ENCODE measurements at places on chromosomes 13 and 19.
A peak's percentile ranks its signal among the peaks of the same experiment; 100 is the strongest.

DNA sequence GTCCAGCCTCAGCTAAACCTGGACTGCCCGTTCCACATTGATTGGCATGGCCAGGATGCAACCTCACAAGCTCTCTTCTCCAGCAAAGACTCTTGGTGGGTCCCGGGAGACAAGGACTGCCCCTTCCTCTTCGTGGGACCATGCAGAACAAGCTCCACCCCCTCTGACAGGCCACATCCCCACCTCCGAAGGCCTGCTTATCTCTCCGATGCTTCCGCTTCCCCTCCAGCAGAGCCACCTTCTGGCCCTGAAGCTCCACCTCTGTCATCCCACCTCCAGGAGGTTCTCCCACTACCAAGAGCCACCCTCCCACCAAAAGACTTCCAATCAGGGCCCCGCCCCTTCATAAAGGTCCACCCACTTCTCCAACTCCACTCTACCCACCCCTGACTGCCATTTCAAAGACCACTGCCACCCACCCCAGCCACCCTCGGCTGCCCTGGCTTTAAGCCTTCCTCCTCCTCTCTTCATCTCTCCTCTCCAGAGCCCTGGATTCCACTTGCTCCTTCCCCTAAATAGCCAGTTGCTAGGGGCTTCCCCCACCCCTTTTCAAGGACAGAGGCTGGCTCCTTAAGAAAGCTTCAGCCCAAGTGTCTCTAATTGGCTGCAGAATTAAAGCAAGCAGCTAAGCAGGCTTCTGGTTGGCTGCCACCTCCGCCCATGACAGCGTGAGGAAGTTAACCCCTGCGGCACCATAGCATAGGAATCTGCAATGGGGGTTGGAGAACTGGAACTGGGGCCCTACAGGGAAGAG lies 9.9 kb downstream of the LRFN1 start:
- DNase-seq = no peak

GRCh38 chr13:31011193-31011860 lies 78.9 kb downstream of the TEX26 start:
- no peak for DNase-seq

- DNase-seq = no peak
Measured at GRCh38 chr13:63175536-63175935, 1759.9 kb upstream of the PCDH20 start.

DNA sequence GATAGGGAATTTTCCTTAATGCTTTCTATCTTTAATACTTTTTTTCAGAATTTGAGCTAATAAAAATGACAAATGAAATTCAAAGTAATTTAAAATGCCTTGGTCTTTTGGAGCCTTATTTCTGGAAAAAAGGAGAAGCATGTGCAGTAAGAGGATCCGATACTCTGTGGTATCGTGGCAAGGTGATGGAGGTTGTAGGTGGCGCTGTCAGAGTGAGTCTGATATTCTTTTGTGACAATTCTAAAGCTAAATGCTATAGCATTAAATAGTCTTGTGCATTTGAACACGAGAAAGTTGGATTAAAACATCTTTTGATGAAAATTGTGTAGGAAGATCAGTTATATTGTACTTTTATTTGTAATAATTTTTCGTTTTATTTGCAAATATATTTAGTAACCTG lies 95.0 kb downstream of the RNF17 start:
- DNase-seq = no peak

DNA sequence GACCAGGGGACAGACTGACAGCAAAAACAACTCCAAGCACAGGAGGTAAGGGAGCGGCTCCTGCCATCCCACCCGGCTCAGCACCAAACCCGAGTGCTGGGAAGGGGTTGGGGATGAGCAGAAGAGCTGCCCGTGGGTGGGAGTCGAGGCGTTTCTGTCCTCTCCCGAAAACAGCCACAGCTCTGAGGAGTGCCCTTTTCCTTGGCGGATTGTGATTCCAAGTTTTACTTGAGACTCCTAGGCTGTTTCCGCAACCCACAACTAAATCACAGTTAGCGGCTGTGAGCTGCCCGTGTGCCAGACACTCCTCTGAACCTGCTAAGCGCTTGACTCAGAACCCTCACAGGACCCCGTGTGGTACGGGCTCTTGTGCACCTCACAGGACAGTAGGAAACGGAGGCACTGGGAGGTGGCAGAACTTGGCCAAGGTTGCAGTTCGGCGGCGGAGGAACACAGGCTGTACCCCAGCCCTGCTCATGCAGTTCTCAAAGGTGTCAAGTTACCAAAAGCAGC lies 21.4 kb downstream of the CFAP97D2 start:
- DNase-seq = no peak

DNA sequence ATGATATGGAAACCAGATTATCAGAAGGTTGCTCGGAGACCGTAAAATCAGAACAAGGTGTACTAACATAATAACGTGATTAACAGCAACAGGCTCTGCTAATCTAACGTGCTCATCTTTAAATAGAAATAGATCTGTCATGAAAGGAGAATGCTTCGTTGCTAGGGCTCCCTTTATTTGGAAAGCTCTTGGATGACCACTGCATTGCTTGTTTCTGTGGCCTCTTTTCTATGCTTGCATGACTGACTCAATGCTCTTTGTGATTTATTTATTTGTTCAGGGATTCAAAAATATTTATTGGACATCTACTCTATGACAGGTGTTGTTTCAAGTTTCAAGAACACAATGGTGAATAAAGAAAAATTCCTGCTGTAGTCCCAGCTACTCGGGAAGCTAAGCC lies 22.3 kb upstream of the ZDHHC20 start:
- no peak for DNase-seq

DNA sequence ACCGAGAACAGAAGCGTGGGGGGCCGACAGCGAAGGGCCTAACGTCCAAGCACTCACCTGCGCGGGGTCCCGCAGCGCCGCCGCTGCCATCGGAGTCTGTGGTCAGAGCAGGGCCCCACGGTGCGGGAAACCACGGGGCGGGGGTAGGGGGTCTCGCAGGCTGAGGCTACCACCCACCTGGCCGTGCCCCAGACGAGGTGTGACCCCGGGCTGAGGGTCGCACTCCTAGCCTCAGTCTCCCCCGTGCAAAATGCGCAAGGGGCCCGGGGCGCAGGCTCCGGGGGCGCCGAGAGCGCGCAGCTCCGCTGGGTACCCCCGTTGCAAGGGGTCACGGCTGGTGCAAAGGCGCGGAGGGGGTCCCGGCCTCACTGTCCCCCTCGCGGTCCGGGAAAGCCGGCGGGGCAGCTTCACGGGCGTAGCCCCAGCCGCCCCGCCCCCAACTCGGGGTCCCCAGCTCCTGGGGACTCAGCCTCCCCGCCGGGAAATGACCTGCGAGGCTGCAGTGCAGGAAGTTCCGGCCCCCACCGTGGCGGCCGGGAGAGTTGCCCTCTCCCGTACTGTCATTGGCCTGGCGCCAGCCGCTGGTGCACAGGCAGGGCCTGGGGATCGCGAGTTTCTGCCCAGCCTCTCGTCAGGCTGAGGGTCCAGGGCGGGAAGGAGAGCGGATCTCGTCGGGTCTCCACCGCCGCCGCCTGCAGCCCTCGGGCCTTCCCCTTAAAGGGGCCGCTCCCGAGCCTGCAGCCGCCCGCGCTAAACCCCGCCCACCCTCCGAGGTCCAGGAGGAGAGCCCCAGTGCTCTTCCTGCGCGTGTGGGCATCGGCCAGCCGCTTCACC lies at the start of gene ZNF792:
Gene ZNF792, minus strand, starts transcription at position 657 of the 834 bp plus-strand sequence. Its CDS starts 567 bp downstream, at position 90.
- DNase-seq = peak; percentile 20

DNA sequence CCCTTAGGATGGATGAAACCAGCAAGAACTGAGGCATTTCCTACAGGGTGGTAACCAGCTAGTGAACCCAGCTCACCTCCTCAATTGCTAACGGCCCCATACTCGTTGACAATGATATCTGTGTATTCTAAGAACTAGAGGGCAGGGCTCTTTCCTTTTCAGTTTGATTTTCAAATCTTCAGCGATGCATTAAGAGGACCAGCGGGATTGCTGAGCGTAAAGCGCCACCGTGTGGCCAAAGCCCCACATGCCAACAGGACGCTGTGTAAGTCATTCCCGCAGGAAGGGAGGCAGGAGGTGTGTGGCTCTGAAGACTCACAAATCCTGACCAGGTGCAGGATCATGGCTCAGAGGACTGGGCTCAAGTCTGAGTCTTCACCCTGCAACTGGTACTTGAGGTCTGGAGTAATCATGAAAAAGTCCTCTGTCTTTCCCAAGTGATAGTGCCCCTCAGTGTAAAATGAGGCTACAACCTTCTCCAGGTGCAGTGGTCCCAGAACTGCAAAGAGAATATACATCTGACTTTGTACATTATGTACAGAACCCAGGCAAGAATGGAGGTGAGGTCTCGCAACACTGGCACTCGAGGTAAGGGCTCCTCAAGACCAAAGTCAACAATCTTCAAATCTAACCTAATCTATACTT lies 40.9 kb downstream of the C13orf42 start:
- peak; percentile 31 for DNase-seq

DNA sequence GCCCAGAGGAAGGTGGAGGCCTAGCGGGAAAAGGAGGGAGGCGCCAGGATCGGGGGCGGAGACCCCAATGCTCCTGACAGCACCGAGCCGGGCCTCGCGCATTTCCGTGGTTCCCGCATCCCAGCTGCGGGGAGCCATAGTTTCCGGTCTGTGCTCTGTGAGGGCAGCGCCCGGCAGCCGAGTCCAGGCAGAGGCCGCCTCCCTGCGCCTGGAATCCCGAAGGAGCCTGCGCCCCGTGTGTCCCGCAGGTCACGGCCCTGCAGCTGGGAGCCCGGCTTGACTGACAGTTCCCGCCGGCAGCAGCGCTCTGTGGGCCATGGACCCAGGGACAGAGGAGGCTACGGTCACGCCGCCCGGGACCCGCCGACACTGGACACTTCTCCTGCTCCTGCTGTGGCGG lies 74.6 kb upstream of the C13orf46 start:
- DNase-seq = no peak

DNA sequence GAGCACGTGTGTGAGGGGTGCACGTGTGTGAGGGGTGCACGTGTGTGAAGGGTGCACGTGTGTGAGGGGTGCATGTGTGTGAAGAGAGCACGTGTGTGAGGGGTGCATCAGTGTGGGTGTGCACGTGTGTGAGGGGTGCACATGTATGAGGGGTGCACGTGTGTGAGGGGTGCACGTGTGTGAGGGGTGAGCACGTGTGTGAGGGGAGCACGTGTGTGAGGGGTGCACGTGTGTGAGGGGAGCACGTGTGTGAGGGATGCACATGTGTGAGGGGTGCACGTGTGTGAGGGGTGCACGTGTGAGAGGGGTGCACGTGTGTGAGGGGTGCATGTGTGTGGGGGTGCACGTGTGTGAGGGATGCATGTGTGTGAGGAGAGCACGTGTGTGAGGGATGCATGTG lies 15.7 kb downstream of the RASA3 start:
- DNase-seq = no peak

Measured in activated gamma-delta T cell (primary cell).